ENCODE measurements at places on chromosomes 5 and 9.

GRCh38 chr5:168479166-168479565 lies 7.1 kb upstream of the RARS1 start:
- no peak for DNase-seq

DNA sequence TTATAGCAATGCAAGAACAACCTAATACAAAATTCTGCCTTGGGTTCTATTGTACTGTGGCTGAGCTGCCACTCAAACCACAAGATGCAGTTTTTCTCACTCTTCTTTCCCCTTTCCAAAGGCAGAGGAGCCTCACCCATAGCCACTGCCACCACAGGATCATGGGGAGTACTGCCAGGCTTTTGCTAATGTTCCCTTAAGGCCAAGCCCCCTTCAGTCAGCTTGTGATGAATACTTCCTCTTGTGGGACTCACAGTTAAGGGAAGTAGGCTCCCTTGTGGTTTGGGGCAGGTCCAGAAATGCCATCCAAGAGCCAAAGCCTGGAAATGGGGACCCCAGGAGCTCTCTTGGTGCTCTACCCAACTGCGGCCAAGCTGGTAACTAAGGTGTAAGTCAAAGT lies 258.7 kb downstream of the SPATA31D1 start:
- DNase-seq = no peak

GRCh38 chr9:111005746-111006470 lies 32.4 kb downstream of the LPAR1 start:
- no peak for DNase-seq

DNA sequence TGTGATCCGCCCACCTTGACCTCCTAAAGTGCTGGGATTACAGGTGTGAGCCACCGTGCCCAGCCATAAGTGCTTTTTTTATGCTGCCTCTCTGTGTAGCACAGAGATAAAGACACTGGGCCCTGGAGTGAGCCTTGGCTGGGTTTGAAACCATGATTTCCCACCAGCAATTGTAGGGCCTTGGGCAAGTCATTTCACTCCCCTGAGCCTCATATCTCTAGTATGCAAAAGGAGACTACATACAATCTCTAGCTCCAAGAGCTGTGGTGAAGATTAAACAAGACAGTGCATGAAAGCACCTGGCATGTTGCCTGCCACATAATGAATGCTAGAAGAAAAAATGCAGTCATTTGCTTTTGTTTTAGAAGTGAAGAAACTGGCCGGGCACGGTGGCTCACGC lies 3.9 kb downstream of the FABP6 start:
- DNase-seq = no peak

- DNase-seq = no peak
Measured at GRCh38 chr9:5460157-5460556, 9.8 kb downstream of the CD274 start.

DNA sequence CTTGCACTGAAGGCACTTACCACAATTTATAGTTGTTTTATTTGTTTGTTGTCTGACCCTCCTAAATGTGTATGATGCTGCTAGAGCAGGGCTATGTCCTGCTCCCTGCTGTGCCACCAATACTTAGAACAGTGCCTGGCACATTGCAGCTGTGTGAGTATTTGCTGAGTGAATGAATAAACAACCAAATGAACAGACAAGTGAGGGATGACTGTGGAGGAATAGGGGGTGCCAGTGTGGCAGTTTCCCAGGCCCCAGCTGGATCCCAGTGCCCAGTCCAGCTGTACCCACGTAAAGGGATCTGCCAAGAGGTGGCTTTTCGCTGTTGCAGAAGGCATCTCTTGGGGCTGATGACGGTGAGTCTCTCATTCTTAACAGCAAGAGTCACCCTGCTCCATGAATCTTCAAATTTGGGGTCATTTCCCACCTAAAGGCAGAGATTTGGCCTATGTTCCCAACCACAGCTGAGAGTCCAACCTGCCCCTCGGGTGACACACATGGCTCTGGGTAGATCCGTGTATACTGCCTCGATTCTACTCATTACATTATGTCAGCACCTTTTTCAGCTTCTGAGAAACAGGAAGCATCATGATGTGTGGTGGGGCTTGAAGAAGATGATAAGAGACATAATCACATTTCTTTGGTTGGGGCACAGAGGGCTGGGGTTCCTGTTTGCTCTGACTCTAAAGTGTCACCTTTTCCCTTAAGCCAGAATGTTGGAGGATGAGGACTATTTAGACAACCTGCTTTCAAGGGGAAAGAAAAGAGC lies 14.3 kb downstream of the IL5 start:
- no peak for DNase-seq

GRCh38 chr9:121998513-121999049 lies 94.5 kb downstream of the TTLL11 start:
- DNase-seq = no peak

DNA sequence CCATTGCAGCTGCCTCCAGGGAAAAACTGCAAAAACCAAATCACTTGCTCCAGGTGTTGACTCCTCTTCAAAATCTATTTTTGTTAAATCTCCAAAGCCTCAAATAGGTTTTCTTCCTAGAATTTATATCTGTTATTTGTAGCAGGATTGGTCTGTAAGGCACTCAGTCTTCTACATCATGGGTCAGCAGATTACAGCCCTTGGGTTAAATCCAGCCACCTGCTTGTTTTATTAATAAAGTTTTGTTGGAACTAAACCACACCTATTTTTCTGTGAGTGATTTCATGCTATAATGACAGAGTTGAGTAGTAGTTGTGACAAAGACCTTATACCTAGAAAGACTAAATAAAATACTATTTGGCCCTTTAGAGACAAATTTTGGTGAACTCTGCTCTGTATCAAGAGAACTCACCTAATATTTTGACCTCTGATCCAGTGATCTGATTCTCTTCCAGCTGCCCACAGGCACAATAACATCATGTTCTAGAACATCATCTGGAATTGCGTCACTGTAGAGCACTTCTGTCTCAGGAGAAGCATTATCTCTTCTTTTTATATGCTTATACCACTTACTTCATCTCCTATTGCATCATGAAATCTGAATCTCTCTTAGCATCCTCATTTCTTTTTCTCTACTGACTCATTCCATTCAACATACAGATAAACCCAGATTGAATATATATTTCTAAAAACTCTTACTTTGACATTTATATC lies 130.1 kb downstream of the RPS23 start:
- no peak for DNase-seq

GRCh38 chr9:72524820-72525540 lies 3.6 kb downstream of the TMC1 start:
- DNase-seq = no peak

DNA sequence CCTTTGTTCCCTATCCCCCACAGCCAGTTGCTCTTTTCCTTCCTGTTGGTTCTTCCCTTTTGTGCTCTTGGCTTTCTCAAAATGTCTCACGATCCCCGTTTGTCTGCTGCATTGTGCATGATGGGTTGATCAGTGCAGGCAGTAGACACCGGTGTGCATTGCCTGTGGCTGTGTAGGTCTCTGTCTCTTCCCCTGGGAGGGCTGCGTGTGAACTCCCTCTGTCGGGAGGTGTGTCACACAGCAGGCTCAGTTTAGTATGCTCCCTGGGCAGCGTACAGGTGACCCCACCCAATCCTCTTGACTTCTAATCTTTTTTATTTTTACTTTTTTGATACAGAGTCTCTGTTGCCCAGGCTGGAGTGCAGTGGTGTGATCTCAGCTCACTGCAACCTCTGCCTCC lies 265.3 kb downstream of the FSTL4 start:
- DNase-seq = no peak

DNA sequence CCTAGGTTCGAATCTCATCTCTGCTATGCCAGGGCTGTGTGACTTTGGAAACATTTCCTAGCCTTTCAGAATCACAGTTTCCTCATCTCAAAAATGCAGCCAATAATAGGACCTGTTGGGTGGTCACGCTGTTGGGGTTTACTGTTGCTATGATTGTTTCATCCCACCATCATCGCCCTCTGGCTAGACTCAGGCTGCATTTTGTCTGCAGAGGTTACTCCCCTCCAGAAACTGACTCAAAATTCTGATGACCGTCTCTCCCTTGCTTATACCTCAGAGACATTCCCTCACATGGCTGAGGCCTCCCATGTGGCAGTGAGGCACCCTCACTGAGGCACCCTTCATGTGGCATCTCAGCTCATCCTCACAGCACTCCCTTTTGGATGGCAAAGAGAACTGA lies 61.6 kb downstream of the COL27A1 start:
- no peak for DNase-seq

DNA sequence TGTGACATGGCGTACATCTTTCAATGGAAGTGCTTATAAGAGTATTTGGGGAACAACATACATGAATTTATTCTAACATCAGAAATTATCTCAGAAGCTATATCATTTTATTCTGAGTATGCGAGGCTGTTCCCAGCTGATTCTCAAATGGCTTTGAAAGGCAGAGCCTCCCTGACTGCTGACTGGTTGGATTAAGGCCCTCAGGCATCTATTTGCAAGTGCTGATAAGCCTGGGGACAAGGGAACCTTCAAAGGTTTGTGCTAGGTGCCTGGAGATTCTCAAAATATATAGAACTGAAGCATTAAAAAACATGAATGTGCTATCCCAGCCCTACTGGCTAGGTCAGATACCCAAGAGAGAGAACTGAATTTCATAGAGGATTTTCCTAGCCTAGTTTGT lies 235.1 kb downstream of the LURAP1L start:
- DNase-seq = no peak

DNA sequence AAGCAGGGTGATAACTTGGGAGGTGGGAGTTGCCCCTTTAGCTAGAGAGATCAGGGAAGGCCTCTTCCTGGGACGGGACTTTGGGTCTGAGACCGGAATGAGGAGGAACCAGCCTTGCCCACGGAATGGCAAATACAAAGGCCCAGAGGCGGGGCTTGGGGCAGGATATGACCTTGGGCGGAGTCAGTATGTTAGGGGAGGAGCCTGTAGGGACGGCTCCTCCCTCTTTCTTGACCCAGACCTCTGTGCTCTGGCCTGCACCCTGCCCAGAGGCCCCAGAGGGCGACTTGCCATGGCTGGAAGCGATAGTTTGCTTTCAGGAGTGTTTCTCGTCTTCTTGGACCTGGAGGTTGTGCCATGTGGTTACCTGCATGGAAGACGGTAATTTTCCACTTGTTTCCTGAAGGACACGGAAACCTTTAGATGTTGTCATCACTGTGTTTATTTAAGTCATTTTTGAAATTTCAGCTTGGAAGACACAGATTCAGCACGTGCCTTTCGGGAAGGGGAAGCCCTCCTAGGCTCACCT lies 85.6 kb downstream of the DAB2IP start:
- no peak for DNase-seq

GRCh38 chr9:135073741-135074305 lies 13.6 kb upstream of the OLFM1 start:
- no peak for DNase-seq

DNA sequence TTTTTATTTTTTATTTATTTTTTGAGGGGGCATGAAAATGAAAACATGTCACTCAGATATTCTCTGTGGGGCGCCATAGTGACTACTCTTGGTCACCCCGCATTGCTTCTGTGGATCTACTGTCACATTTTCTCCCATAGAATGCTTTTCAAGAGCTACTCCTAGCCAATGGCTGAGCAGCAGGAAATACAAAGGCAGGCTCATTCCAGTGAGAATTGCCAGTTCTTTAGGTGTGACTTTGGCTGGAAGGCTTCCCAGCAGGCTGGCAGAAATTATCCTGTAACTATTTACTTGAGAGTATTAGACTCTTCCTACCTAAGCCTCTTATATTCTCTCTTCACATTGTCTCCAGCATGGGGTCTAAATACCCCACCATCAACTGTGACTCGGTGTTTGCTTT lies 21.0 kb upstream of the PTPRD start:
- DNase-seq = no peak

GRCh38 chr9:38727497-38728001 lies 7.6 kb upstream of the FAM240B start:
- no peak for DNase-seq

- no peak for DNase-seq
Measured at GRCh38 chr5:150542933-150543445, 35.1 kb downstream of the NDST1 start.

- DNase-seq = no peak
Measured at GRCh38 chr5:51225789-51226742, 157.2 kb upstream of the ISL1 start.

- no peak for DNase-seq
Measured at GRCh38 chr5:173890195-173890991, 2.2 kb downstream of the CPEB4 start.

DNA sequence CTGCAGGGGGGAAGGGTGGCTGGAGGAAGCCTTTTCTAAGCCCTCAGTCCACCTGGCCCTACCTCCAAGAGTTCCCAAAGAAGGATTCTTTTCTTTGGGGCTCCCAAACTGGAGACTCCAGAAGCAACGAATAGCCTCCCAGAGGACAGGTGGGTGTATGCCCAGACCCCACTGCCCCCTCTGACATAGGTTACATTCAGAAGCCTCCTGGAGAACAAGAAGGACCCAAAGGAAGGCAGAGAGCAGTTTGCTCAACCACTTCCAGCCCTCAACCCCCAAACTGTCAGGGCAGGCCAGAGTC lies 10.3 kb downstream of the HK3 start:
- no peak for DNase-seq

GRCh38 chr5:57983426-57983825 lies 476.5 kb downstream of the PLK2 start:
- DNase-seq = no peak

All from right atrium auricular region (tissue), 2 donors.